ENCODE measurements at places on chromosomes 7 and 10.

DNA sequence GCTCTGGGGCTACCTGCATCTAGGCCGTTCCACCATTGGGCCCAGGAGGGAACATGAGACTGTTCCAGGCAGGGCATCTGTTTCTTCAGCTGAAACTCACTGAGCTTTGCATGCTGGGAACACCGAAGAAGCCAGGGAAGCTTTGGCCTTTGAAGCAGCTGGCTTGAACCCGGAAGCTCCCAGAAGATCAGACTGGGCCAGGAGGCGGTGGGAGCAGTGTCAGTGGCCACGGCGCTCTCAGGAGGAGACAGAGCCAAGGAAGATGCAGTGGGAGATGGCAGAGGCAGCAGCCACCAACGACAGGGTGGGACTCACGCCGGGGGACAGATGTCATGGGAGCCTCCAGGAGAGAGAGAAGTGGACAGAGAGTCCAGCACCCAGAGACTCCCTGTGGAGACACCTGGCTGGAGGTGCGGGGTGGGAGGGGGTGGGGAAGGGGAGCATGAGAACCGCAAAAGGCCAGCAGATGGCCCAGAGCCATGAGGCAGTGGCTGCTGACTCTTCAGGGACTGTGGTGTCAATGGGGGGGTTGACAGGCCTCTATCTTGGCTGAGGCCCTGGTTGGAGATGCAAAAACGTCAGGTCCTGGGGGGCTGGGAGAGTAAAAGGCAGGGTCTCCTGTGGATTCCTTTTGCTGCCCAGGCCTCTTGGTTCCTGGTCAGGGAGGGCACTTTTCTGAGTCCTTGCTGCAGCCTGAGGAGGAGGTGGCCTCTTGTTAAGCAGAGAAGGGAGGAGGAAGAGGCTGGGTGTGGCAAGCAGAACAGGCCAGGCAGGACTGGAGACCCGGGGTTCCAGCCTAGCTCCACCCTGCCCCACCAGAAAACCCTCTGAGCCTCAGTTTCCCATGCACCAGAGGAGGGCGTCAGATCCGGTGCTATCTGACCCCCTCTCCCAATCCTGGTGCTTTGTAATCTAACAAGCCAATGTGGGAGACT lies 6.3 kb upstream of the AQP1 start:
- no peak overlapping the region for H3K27ac ChIP-seq
- no peak for DNase-seq
- no peak overlapping the region for H3K4me3 ChIP-seq
- H3K27me3 ChIP-seq, result no peaks in the 10 kb centered on the region
- no peaks in the 10 kb centered on the region for H3K36me3 ChIP-seq

GRCh38 chr10:436013-436697 lies 253.3 kb downstream of the DIP2C start:
- DNase-seq, result no peak
- no peak overlapping the region for H3K27ac ChIP-seq
- no peaks in the 10 kb centered on the region for H3K4me1 ChIP-seq
- no peaks in the 10 kb centered on the region for H3K36me3 ChIP-seq
- H3K4me3 ChIP-seq, result no peak overlapping the region
- no peaks in the 10 kb centered on the region for H3K27me3 ChIP-seq

- no peaks in the 10 kb centered on the region for H3K36me3 ChIP-seq
- no peak overlapping the region for H3K27ac ChIP-seq
- H3K4me1 ChIP-seq, result peaks cover 7% of the 10 kb centered on the region
- DNase-seq, result no peak
Observed at GRCh38 chr10:47179291-47179647, 120.7 kb upstream of the GDF10 start.

DNA sequence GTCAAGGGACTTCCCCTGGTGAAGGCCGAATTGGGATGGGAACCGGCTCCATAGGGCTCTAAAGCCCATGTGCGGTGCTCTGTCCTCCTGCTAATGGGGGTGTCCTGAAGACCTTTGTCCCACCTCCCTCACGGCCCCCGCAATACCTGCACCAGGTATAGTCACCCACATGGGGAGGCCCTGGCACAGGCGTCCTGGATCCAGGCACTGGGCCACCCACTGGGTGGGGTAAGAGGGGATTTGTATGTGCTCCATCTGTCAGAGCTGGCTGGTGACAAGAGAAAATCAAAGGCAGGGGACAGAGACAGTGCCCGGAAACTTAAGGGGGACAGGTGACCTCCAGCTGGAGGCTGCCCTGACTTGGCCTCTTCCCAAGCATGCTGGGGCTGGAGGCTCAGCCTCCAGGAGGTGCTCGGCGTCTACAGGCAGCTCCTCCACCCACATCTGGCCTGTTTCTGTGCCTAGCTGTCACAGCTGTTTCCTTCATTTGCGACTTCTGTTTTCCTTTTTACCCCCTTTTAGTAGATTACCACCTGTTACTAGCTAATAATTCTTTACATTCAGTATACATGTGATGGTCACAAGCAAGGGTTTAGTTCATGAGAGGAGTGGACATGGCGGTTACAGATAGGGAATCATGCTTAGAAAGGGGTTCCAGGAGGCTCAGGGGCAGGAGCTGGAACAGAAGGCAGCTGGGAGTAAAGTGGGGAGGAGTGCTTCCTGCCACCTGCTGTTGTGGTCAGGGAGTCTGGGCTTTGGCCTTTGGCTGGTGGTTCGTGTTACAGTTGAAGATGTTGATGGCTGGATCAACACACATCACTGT lies 2.3 kb upstream of the CUZD1 start:
- no peak overlapping the region for H3K27ac ChIP-seq
- no peaks in the 10 kb centered on the region for H3K36me3 ChIP-seq
- DNase-seq, result no peak
- H3K27me3 ChIP-seq, result no peaks in the 10 kb centered on the region
- H3K4me1 ChIP-seq, result no peaks in the 10 kb centered on the region
